ENCODE measurements at places on chromosomes 11 and 22.

GRCh38 chr11:117319214-117319840 is 3.3 kb upstream of the BACE1 start:
- no peak for DNase-seq

DNA sequence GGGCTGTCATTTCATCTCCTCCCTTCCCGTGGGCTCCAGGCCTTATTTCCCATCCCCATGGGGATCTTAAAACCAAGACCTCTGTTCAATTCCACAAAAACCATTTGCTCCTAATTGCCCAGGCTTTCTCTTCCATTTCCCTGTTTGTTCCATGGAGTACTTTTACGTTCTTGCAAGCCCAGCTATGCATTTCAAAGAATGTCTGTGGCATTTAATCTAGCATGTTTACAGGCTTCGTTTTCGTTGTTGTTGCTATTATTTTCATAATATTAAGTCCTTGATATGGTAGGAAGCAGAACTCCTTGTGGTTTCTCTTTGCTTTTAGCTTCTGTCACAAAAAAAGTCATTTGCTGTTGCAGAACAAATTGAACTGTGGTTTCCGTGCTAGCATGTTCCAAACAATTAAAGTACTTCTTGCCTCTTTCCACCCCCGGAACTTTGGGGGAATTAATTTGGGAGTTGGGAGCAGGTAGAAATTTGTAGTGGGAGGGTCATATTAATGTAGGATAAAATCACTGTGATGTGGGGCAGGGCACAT is 68.1 kb upstream of the SLC22A12 start:
- DNase-seq, result no peak

DNA sequence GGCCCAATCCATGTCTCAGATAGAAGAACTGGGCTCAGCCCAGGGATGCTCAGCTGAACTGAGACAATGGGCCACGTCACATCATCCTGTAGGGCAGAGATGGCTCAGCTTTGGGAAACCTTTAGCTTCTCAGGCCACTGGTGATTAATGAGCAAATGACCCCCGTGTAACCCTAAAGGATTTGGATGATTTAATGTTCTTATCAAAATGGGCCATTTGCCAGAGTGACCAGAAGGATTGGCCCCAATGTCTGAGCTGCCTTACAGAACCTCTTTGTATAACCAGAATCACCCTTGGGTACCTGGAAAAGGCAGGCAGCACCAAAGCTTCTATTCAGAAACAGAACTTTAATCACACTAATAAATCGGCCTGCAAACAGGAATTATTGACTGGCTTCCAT is 73.7 kb downstream of the ABTB2 start:
- no peak for DNase-seq

- no peak for DNase-seq
Measured at GRCh38 chr22:39593066-39593930, 22.7 kb downstream of the CACNA1I start.

- DNase-seq, result no peak
Measured at GRCh38 chr11:19978668-19979518, 181.4 kb downstream of the DBX1 start.
